Activated naive CD4-positive, alpha-beta T cell treated with anti-CD3 and anti-CD28 coated beads, Interleukin-2, amount 10 ng/mL, durations not matched to agents 7 days and 5 days (primary cell): ENCODE measurements at places on chromosomes 13 and 19.

DNA sequence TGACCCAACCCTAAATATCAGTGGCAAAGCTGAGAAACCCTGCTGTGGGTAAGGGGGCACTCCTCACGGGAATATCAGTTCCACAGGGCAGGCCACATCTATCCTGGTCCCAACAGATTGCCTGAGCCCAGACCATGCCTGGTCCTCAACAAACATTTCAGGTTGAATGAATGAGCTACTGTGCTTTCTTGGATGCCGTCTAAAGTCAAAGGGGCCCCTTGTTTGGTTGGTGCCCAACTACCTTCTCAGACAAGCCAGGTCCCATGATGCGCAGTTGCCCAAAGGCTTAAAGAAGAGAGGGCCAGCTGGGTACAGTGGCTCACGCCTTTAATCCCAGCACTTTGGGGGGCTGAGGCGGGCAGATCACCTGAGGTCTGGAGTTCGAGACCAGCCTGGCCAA, 2.4 kb downstream of the DPP9 start:
- no peak for DNase-seq

DNA sequence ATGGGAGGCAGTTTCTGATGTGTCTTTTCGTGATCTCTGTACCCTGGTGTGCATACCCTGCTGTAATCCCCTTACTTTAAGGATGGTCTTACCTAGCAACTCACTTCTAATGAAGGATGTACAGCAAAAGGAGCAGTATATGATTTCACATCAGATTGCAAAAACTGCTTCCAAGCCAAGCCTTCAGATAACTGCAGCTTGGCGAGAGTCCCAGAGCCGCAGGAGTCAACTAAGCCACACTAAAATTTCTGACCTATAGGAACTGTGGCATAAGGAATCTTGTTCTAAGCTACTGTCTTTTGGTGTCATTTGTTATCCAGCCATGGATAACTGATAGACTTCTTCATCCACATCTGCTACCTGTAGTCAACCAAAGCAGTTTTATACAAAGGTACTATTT, 496.7 kb downstream of the GPC6 start:
- no peak for DNase-seq

GRCh38 chr19:19627621-19628500, at the start of gene LPAR2:
LPAR2 (minus strand) TSS chr19:19628220; CDS start chr19:19627275, 945 bp downstream.
- peak; percentile 81 for DNase-seq

- DNase-seq = no peak
These were observed 65.4 kb downstream of the TUBGCP3 start for GRCh38 chr13:112522578-112522977.

DNA sequence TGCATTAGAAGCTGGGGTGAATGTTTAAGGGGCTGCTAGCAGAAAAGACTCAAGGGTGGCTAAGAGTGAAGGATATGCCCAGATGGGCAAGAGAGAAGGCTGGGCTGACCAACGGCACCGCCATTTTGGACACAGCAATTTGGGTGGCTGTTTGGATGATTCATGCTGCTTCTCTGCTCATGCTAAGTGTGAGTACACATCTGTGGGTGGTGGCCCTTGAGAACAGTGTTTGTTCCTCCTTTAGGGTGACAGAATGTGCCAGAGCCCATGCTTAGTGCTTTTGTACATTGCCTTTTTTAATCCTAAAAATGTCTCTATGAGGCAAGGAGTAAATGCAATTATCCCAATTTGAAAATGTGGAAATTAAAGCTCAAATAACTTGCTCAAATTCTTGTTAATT, 9.8 kb downstream of the CBY2 start:
- DNase-seq = no peak

GRCh38 chr19:39871886-39872866, 26.0 kb upstream of the FBL start:
- DNase-seq = no peak

DNA sequence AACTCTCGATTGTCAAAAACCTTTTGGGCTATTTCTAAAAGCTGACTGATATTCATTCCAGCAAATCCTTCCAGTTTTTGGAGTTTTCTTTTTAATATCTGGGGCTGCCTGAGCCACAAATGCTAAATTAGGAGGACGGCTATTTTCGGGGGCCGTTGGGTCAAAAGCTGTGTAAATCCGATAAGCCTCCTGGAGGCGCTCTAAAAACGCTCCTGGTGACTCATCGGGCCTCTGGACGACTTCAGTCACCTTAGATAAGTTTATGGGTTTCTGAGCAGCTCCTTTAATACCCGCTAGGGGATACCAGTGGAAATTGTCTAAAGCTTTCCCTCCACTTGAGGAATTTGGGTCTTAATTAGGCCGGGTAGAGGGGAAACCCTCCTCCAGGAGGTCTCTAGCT, 66.4 kb downstream of the ZNF730 start:
- no peak for DNase-seq

DNA sequence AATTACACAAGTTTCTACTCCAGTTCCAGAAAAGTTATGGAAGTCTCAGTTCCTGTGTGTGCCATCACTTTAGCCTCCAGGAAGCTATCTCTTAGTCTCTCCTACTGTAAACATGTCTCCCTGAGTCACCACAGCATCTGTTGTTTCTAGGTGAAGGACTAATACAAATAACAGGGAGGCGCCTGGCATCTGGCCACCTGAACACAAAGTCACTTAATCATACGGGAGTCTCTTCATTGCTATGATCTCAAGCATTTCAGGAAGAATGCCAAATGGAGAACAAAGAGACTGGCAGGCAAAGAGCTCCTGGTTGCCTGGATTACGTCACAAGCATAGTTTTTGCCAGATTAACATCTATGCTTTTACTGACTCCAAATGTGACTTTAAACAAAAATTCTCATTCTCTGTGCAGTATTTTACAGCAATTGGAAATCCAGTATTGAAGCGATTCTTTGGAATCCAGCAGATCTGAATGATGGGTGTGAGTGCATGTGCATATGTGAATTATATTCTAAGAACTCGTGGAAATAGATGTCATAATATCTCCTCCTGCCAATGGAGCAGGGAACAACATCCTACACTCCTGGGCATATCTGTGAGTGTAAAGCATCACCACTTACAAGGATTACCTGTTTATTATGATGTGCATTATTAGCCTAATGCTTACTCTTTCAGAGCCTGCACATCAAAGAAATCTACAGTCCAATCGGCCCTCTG, 572.8 kb downstream of the PCDH9 start:
- DNase-seq = no peak
